ENCODE measurements at places on chromosomes 3 and 15. TPM values are rescaled to one million over a fixed set of nuclear protein-coding genes. Genes with fewer than 3 reads are reported as not detected.

GRCh38 chr15:45133561-45133920 is 3.7 kb downstream of the DUOX1 start:
- H3K4me1 ChIP-seq, result peaks cover 5% of the 10 kb centered on the region
- no peak for DNase-seq
- H3K36me3 ChIP-seq, result no peaks in the 10 kb centered on the region
- no peak overlapping the region for H3K4me3 ChIP-seq
- H3K27ac ChIP-seq, result no peak overlapping the region
- H3K27me3 ChIP-seq, result no peaks in the 10 kb centered on the region

DNA sequence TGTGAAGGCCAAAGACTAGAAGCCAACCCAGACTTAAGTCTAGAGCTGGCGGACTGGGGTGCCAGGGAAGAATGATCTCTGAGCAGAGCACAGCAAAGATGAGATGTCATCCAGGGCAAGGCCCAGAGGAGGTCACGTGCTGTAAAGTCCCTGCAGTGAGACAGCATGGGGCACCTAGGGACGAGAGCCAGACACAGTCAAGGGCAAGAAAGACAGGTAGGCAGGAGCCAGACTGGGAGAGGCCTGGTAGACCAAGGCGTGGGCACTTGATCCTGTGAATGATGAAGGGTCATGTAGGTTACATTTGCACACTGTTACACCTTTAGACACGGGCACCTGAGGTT is 379.7 kb upstream of the PROK2 start:
- no peak overlapping the region for H3K27ac ChIP-seq
- no peaks in the 10 kb centered on the region for H3K4me1 ChIP-seq
- H3K36me3 ChIP-seq, result no peaks in the 10 kb centered on the region
- DNase-seq, result no peak

DNA sequence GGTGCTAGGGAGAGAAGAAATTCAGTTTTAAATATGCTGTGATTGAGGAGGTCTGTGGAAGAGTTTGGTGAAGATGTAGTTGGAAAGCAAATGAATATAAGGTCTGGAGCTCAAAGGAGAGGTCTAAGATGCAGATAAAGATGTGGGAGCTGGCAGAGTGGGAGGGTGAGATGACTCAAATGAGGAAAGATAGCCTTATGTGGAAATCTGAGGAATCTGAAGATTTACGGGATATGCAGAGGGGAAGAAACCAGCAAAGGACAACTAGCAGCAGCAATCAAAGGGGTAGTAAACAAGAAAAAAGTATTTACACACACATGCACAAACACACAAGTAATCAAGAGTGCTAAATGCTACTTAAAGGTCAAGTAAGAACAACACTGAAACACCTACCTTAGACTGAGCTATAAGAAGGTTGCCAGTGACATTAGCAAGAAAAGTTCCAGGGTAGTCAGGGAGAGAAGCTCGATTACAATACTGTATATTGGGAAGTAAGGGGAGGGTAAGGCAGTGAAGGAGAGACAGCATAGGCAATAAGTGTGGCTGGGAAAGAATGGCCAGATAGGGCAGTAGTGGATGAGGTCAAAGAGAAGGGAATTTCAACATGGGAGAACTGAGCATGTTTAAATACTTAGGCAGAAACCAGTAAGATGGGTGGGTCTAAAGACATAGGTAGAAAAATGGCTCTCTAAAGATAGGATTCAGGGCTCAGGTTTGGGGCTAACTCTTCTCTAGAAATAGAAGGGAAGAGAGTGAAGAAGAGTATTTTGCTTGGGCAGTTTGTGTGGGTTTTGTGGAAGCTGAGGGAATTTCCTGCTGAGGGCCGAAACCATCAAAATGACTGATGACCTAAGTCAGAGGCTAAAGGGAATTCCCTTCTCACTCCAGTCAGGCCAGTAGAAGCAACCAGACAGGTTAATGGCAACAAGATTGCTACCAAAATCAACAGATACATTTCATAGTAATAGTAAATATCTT is 8.9 kb downstream of the CMTM6 start:
- no peak for DNase-seq
- peak overlapping the region; percentile 13 for H3K27ac ChIP-seq
- H3K4me3 ChIP-seq, result no peak overlapping the region

GRCh38 chr3:128349963-128350599 is 116.6 kb downstream of the DNAJB8 start:
- H3K4me1 ChIP-seq, result peaks cover 14% of the 10 kb centered on the region
- no peak overlapping the region for H3K4me3 ChIP-seq
- no peaks in the 10 kb centered on the region for H3K36me3 ChIP-seq
- H3K27ac ChIP-seq, result no peak overlapping the region

GRCh38 chr3:12193485-12194165 is 34.9 kb upstream of the TIMP4 start:
- H3K27ac ChIP-seq, result no peak overlapping the region
- no peak for DNase-seq
- no peaks in the 10 kb centered on the region for H3K27me3 ChIP-seq
- no peaks in the 10 kb centered on the region for H3K36me3 ChIP-seq

- DNase-seq, result no peak
- no peaks in the 10 kb centered on the region for H3K4me1 ChIP-seq
- no peaks in the 10 kb centered on the region for H3K27me3 ChIP-seq
- H3K4me3 ChIP-seq, result no peak overlapping the region
- H3K27ac ChIP-seq, result no peak overlapping the region
These were observed 44.9 kb upstream of the PARP14 start for GRCh38 chr3:122635789-122636188.

DNA sequence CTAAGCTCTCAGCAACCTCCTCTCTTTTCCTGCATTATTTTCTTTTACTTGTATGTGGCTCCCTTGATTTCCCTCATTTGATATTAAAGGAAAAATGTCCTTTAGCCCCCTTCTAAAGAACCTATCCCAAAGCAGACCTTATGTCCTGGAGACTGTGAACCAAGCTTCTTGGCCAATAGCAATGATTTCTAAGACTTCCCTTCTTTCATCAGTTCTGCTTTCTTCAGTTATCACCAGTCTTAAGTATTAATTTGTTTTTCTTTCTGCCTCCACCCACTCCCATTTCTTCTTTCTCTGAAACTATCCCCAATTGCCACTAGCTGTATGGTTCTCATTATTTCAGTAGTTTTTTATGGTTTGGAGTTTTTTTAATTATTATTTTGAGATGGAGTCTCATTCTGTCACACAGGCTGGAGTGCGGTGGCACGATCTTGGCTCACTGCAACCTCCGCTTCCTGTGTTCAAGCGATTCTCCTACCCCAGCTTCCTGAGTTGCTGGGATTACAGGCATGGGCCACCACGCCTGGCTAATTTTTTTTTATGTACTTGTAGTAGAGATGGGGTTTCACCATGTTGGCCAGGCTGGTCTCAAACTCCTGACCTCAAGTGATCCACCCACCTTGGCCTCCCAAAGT is 12.1 kb downstream of the TMOD3 start:
- no peak for DNase-seq
- no peaks in the 10 kb centered on the region for H3K36me3 ChIP-seq
- H3K4me1 ChIP-seq, result peaks cover 14% of the 10 kb centered on the region
- H3K27ac ChIP-seq, result no peak overlapping the region
- H3K4me3 ChIP-seq, result no peak overlapping the region

DNA sequence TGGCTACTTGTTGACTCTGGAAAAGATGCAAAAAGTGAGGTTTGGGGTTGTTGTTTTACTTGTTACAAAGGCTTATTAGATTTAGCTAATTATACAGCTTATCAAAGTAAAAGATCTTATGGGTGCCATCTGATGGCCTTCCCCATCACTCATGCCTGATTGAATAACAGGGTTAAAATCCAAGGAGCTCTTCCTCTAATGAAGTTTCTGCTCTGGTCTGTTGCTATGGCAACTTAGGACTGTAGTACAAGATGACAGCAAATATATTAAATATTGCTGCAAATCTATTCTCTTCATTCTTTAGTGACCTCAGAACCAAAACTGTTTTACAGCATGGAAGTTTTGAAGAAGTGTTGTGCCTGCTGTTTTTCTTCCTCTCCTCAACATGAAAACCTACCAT is 45.6 kb upstream of the SRGAP3 start:
- no peaks in the 10 kb centered on the region for H3K27me3 ChIP-seq
- H3K36me3 ChIP-seq, result no peaks in the 10 kb centered on the region
- no peaks in the 10 kb centered on the region for H3K4me1 ChIP-seq
- no peak overlapping the region for H3K27ac ChIP-seq
- no peak for DNase-seq
- no peak overlapping the region for H3K4me3 ChIP-seq

GRCh38 chr3:161914703-161915417 is 418.3 kb downstream of the OTOL1 start:
- H3K27me3 ChIP-seq, result no peaks in the 10 kb centered on the region
- peak; percentile 54 for DNase-seq
- no peak overlapping the region for H3K27ac ChIP-seq
- no peak overlapping the region for H3K4me3 ChIP-seq
- H3K36me3 ChIP-seq, result no peaks in the 10 kb centered on the region

DNA sequence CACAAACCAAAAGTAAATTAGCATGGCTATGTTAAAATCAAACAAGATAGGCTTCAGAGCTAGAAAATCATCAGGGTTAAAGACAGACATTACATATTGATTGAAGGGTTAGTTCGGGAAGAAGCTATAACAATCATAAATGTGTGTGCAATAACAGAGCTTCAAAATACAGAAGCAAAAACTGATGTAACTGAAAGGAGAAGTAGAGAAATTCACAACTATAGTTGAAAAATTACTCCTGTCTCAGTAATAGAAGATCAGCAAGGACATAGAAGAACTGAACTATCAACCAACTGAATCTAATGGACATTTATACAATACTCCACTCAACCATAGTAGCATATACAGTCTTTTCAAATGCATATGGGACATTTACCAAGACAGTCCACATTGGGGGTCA is 59.4 kb downstream of the MCTP2 start:
- H3K4me1 ChIP-seq, result no peaks in the 10 kb centered on the region
- H3K4me3 ChIP-seq, result no peak overlapping the region
- no peaks in the 10 kb centered on the region for H3K36me3 ChIP-seq
- no peak overlapping the region for H3K27ac ChIP-seq
- DNase-seq, result no peak

- peak overlapping the region; percentile 73 for H3K27ac ChIP-seq
- peaks cover 15% of the 10 kb centered on the region for H3K4me1 ChIP-seq
- H3K27me3 ChIP-seq, result no peaks in the 10 kb centered on the region
- peak; percentile 41 for DNase-seq
- H3K4me3 ChIP-seq, result peak overlapping the region; percentile 83
These were observed 439 bp downstream of the SSR3 start for GRCh38 chr3:156554515-156554841.

GRCh38 chr3:112348943-112349342 is 16.0 kb downstream of the CD200 start:
- no peak for DNase-seq
- no peak overlapping the region for H3K4me3 ChIP-seq
- H3K27ac ChIP-seq, result no peak overlapping the region
- no peaks in the 10 kb centered on the region for H3K36me3 ChIP-seq
- no peaks in the 10 kb centered on the region for H3K4me1 ChIP-seq
- H3K27me3 ChIP-seq, result no peaks in the 10 kb centered on the region

GRCh38 chr15:38755718-38756117 is 191.1 kb upstream of the RASGRP1 start:
- no peak overlapping the region for H3K27ac ChIP-seq
- H3K27me3 ChIP-seq, result no peaks in the 10 kb centered on the region
- no peak overlapping the region for H3K4me3 ChIP-seq
- no peaks in the 10 kb centered on the region for H3K36me3 ChIP-seq
- no peaks in the 10 kb centered on the region for H3K4me1 ChIP-seq

- H3K36me3 ChIP-seq, result no peaks in the 10 kb centered on the region
- H3K4me1 ChIP-seq, result no peaks in the 10 kb centered on the region
These were observed 46.4 kb downstream of the MORC1 start for GRCh38 chr3:109071350-109072142.

- no peaks in the 10 kb centered on the region for H3K36me3 ChIP-seq
- peak overlapping the region; percentile 55 for H3K27ac ChIP-seq
- no peak for DNase-seq
- H3K27me3 ChIP-seq, result no peaks in the 10 kb centered on the region
These were observed 330.5 kb upstream of the ROPN1 start for GRCh38 chr3:124322309-124322880.

ETV5 gene
- total RNA-seq, result 15.7 TPM

CIDEC gene
- total RNA-seq, result 1.6 TPM

CTXND1 gene
- not detected for total RNA-seq

THAP10 gene
- total RNA-seq, result 6.5 TPM

COL6A5 gene
- 2.0 TPM for total RNA-seq

BUB1B gene
- 66.2 TPM for total RNA-seq

NECTIN3 gene
- 97.1 TPM for total RNA-seq

CYP1A2 gene
- total RNA-seq, result 0.31 TPM

PIF1 gene
- total RNA-seq, result 6.9 TPM

NEO1 gene
- total RNA-seq, result 42.2 TPM

HAPLN3 gene
- total RNA-seq, result 5.0 TPM

SENP8 gene
- 8.1 TPM for total RNA-seq
